ENCODE measurements at places on chromosomes 7 and 10.

DNA sequence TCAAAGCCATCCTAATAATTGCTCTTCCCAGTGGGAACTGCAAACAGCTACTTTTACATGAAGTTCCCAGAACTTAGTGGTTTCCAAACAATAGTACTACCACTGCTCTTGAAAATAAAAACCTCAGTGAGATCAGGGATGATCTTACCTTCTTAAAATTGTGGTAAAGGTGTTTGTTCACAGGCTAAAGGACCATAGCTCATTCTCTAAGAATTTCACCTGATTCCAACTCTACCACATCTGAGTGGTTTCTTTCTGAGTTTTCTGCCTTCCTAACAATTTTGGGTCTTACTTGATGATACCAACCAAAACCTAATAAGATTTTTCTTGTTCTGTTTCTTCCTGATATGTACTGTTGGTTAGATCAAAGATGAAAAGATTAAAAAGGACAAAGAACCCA lies 45.6 kb upstream of the AGBL3 start:
- no peak for DNase-seq

DNA sequence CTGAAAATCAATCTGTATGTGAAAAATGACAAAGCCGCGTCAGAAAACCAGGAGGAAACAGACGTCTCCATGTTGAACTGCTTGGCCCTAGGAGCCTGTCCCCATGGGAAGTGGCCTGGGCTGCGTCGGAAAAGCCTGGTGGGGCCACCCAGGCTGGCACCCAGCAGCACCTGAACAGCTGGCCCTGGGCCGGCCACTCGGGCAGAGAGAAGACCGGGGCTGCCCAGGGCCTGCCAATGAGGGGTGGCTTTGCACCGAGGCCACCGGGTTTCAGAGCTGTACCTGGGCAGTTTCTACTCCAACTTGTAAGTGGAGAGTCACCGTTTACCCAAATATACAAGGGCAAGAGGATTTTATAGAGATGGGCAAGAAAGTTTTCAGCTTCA lies 1.1 kb upstream of the FUOM start:
- no peak for DNase-seq

- no peak for DNase-seq
Measured at GRCh38 chr7:142176901-142177300, 65.4 kb downstream of the MGAM2 start.

GRCh38 chr10:78696791-78697395 lies 371.9 kb upstream of the ZMIZ1 start:
- no peak for DNase-seq

GRCh38 chr10:1454951-1455350 lies 282.4 kb downstream of the ADARB2 start:
- no peak for DNase-seq

GRCh38 chr7:6151994-6152735 lies 120.3 kb downstream of the CYTH3 start:
- no peak for DNase-seq
